Central memory CD8-positive, alpha-beta T cell (primary cell): ENCODE measurements at places on chromosomes 4 and X.

DNA sequence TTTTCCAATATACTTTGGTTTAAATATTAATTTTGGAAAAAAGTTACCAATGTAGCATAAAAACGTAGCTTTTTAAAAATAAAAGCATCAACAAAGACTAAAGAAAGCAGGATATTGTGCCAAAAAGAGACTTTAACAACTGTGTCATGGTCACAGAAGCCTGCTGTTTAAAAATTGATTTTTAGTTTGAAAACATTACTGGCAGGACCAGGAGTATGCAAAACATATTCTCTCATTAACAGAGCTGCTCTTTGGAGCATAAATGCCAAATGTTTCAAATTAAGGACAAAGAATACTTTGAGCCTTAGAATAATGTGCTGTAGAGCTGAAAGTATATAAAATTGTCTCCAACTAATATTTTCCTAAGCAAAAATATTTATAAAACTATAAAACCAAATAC lies 279.0 kb downstream of the ARAP2 start:
- no peaks in the 10 kb centered on the region for H3K36me3 ChIP-seq
- no peaks in the 10 kb centered on the region for H3K27me3 ChIP-seq
- H3K4me3 ChIP-seq: no peak overlapping the region
- peaks cover 5% of the 10 kb centered on the region for H3K4me1 ChIP-seq
- DNase-seq: no peak

DNA sequence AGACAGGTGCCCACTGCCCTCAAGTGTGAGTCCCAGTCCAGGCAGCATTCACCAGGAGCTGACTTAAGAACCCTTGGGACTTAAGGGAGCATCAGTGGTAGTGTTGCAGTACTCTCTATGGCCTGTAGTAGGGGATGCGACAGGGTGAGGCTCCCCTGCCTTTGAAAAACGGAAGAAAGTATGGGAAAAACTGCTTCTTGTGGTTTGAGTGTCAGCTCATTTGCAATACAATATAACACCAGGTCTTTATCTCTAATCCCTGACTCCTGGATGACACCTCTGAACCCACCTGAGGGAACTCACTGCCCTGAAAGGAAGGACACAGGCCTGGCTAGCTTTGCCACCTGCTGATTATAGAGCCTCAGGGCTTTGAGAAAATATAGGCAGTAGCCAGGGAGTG lies 176.0 kb downstream of the SMARCA1 start:
- no peaks in the 10 kb centered on the region for H3K4me1 ChIP-seq
- H3K27me3 ChIP-seq: no peaks in the 10 kb centered on the region
- H3K27ac ChIP-seq: no peak overlapping the region
- DNase-seq: no peak
- H3K36me3 ChIP-seq: no peaks in the 10 kb centered on the region

DNA sequence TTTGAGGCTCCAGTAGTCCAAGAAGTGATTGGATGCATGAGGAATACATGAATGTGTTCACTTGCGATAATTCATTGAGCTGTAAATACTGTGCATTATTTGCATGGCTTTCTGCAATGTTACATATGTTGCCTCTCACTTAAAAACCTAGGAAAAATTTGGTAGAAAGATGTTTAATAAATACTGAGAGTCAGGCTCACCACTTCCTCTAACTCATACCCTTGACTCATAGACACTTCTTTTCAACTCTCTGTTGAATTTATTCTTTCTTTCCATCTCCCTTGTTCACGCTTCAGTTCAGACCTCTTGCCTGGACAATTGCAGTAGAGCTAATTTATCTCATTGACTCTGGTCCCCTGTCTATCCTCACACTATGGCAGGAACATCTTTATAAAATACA lies 35.8 kb upstream of the LEF1 start:
- no peak overlapping the region for H3K27ac ChIP-seq
- DNase-seq: no peak
- no peaks in the 10 kb centered on the region for H3K4me1 ChIP-seq
- peaks cover 22% of the 10 kb centered on the region for H3K27me3 ChIP-seq

- H3K27me3 ChIP-seq: no peaks in the 10 kb centered on the region
- peaks cover 14% of the 10 kb centered on the region for H3K36me3 ChIP-seq
- H3K4me1 ChIP-seq: peaks cover 61% of the 10 kb centered on the region
- peak overlapping the region; percentile 93 for H3K4me3 ChIP-seq
These were observed 882 bp upstream of the STIM2 start for GRCh38 chr4:26859762-26860156.

GRCh38 chr4:48970471-48970921 lies 15.6 kb upstream of the CWH43 start:
- no peaks in the 10 kb centered on the region for H3K4me1 ChIP-seq
- no peak overlapping the region for H3K4me3 ChIP-seq
- peaks cover 5% of the 10 kb centered on the region for H3K36me3 ChIP-seq
- DNase-seq: no peak
- H3K27me3 ChIP-seq: peaks cover 45% of the 10 kb centered on the region
- H3K27ac ChIP-seq: no peak overlapping the region

DNA sequence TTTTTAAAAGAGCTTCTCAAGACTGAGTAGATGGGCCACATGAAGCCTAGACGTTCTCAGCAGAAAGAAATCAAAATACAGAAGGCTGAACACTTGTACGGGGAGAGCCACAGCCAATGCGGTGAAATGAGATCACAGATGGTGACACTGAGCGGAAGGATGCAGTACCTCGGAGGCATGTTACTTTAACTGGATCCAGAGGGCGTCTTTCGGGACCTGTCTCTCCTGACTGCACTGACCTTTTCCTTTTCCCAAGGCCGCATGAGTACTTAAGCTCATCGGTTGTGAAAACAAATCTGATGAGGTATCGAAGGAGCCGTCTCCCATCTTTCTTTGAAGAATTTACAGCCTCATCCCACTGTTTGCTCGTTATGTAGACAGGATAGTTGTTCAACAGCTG lies 32.6 kb downstream of the BEND4 start:
- H3K36me3 ChIP-seq: no peaks in the 10 kb centered on the region
- no peak overlapping the region for H3K27ac ChIP-seq
- no peak for DNase-seq
- H3K27me3 ChIP-seq: peaks cover 61% of the 10 kb centered on the region

GRCh38 chr4:140302151-140302859 lies 71.1 kb upstream of the SCOC start:
- no peaks in the 10 kb centered on the region for H3K4me1 ChIP-seq
- peaks cover 37% of the 10 kb centered on the region for H3K27me3 ChIP-seq
- DNase-seq: no peak
- no peaks in the 10 kb centered on the region for H3K36me3 ChIP-seq

DNA sequence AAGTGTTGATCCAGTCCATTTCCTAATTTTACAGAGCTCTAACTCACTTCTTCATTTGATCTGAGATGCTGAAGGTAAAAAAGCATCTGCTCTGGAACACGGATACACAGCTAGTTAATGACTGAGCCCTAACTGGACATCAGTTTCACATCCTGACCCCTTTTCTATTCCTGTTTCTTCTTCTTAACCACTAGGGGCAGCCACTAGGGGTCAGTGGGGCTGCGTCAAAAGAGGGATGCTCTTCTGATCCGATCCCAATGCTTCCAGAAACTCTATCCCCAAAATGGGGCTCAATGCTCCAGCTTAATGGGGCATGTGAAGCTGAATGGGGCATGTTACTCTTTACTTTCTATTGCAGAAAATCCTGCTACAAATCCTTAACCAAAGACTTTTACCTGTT lies 33.4 kb upstream of the PHKA2 start:
- H3K27me3 ChIP-seq: no peaks in the 10 kb centered on the region
- no peaks in the 10 kb centered on the region for H3K36me3 ChIP-seq
- H3K4me3 ChIP-seq: no peak overlapping the region
- no peak for DNase-seq

- H3K27me3 ChIP-seq: no peaks in the 10 kb centered on the region
- DNase-seq: no peak
- H3K4me1 ChIP-seq: no peaks in the 10 kb centered on the region
- no peaks in the 10 kb centered on the region for H3K36me3 ChIP-seq
- H3K27ac ChIP-seq: no peak overlapping the region
These were observed 663.4 kb upstream of the LCORL start for GRCh38 chr4:18684932-18685331.

GRCh38 chr4:172142281-172142741 lies 329.1 kb downstream of the GALNTL6 start:
- no peak overlapping the region for H3K4me3 ChIP-seq
- no peaks in the 10 kb centered on the region for H3K27me3 ChIP-seq
- no peak for DNase-seq
- H3K36me3 ChIP-seq: no peaks in the 10 kb centered on the region
- no peaks in the 10 kb centered on the region for H3K4me1 ChIP-seq

DNA sequence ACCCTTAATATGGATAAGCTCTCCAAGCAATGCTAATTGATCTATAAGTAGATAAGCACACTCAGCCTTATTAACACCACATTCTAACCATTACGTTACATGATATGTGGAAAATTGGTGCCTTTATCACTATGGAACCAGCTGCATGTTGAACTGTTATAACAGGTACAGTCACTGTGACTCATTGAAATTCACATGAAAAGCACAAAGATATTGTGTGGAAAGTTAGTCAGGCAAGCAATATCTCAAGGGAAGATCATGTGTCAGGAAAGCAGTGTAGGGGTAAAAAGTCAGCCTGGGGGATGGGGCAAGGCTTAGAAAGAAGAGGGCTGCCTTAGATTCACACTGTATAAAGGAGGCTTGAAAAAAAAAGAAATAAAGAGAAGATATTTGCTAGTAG lies 313.7 kb upstream of the SMIM31 start:
- no peaks in the 10 kb centered on the region for H3K27me3 ChIP-seq
- no peaks in the 10 kb centered on the region for H3K4me1 ChIP-seq
- no peak for DNase-seq

GRCh38 chrX:110944311-110944750 lies 148.7 kb upstream of the CHRDL1 start:
- H3K27me3 ChIP-seq: peaks cover 20% of the 10 kb centered on the region
- H3K27ac ChIP-seq: no peak overlapping the region
- no peak overlapping the region for H3K4me3 ChIP-seq
- DNase-seq: no peak
- no peaks in the 10 kb centered on the region for H3K36me3 ChIP-seq

DNA sequence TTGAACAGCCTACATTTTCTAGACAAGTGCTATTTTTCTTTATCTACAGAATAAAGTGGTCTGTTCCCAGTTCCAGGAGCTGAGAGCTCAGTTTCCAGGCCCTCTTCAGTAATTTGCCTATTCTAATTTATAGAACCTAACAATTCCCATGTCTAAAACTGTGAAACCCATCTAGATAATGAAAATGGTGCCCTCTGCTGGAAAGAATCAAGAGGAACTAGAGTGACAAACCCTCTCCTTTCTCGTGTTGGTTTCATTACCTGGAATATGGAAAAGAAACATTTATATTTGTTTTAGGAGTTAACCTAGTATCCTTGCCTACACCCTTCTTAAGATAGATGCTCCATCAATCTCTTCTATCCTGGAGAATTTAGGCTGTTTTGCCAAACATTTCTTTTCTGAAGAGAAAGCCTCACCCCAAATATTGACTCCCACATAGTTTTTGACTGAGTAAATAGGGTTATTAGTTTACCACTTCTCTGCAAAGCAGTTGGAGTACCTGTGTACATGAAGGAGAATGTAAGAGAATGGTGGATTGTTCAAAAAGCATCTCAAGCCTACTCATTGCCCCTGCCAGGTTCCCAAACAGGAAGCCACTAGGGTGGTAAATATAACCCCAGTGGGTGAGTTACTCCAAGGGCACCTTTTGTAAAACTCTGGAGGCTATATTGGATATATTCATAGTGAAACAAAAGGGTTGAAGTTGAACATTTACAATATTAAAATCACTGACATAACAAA lies 121.6 kb downstream of the RASL11B start:
- no peak for DNase-seq
- H3K4me1 ChIP-seq: no peaks in the 10 kb centered on the region
- no peaks in the 10 kb centered on the region for H3K27me3 ChIP-seq
- H3K4me3 ChIP-seq: no peak overlapping the region
- H3K36me3 ChIP-seq: no peaks in the 10 kb centered on the region
- H3K27ac ChIP-seq: no peak overlapping the region

- no peaks in the 10 kb centered on the region for H3K4me1 ChIP-seq
- H3K36me3 ChIP-seq: peaks cover 4% of the 10 kb centered on the region
- no peaks in the 10 kb centered on the region for H3K27me3 ChIP-seq
- DNase-seq: no peak
These were observed 274.4 kb downstream of the BANK1 start for GRCh38 chr4:102064747-102065442.

- no peak for DNase-seq
- no peak overlapping the region for H3K4me3 ChIP-seq
- peaks cover 30% of the 10 kb centered on the region for H3K27me3 ChIP-seq
- H3K4me1 ChIP-seq: no peaks in the 10 kb centered on the region
These were observed 5.3 kb downstream of the IGFBP7 start for GRCh38 chr4:57104706-57105560.

- peak; percentile 13 for DNase-seq
- peaks cover 2% of the 10 kb centered on the region for H3K27me3 ChIP-seq
- H3K4me1 ChIP-seq: no peaks in the 10 kb centered on the region
- no peak overlapping the region for H3K4me3 ChIP-seq
These were observed 94.2 kb downstream of the MAOA start for GRCh38 chrX:43750248-43750676.

- H3K27ac ChIP-seq: peak overlapping the region; percentile 6
- peak overlapping the region; percentile 42 for H3K4me3 ChIP-seq
- peaks cover 25% of the 10 kb centered on the region for H3K4me1 ChIP-seq
- no peaks in the 10 kb centered on the region for H3K36me3 ChIP-seq
These were observed 108.7 kb upstream of the ATP6AP2 start for GRCh38 chrX:40471965-40472648.

DNA sequence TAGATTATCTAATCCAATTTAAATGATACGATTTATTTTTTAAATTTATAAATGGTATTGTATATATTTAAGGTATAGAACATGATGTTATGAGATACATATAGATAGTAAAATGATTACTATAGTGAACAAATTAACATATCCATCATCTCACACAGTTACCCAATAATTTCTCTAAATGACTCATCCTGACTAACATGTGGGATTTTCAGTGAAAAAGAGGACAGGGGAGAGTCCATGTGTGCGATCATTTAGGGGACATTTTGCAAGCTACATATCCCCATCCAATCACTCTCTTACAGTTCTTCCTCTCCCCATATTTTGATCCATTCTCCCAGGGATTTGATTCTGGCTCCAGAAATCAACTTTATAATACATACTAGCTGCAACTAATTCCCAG lies 88.2 kb downstream of the ABCB7 start:
- no peak overlapping the region for H3K4me3 ChIP-seq
- no peaks in the 10 kb centered on the region for H3K4me1 ChIP-seq
- peaks cover 12% of the 10 kb centered on the region for H3K36me3 ChIP-seq
- H3K27me3 ChIP-seq: no peaks in the 10 kb centered on the region

GRCh38 chrX:129510331-129510730 lies 13.0 kb downstream of the SMARCA1 start:
- peaks cover 12% of the 10 kb centered on the region for H3K27me3 ChIP-seq
- no peak overlapping the region for H3K4me3 ChIP-seq
- H3K27ac ChIP-seq: no peak overlapping the region
- no peaks in the 10 kb centered on the region for H3K4me1 ChIP-seq
- H3K36me3 ChIP-seq: no peaks in the 10 kb centered on the region

- peaks cover 41% of the 10 kb centered on the region for H3K4me1 ChIP-seq
- peak within 1 kb of the TSS; percentile 100 for H3K27ac ChIP-seq
- H3K36me3 ChIP-seq: peaks cover 18% of the 10 kb centered on the region
- H3K4me3 ChIP-seq: peak within 1 kb of the TSS; percentile 100
- H3K27me3 ChIP-seq: no peaks in the 10 kb centered on the region
These were observed at the start of gene NAA15 for GRCh38 chr4:139301113-139301820. TSS of gene NAA15 (plus strand) at chr4:139301505. CDS start at chr4:139301778, 273 bp downstream.

- peak overlapping the region; percentile 75 for H3K4me3 ChIP-seq
- peaks cover 21% of the 10 kb centered on the region for H3K4me1 ChIP-seq
- peaks cover 7% of the 10 kb centered on the region for H3K36me3 ChIP-seq
- peak overlapping the region; percentile 89 for H3K27ac ChIP-seq
- no peaks in the 10 kb centered on the region for H3K27me3 ChIP-seq
- DNase-seq: no peak
These were observed 5.3 kb downstream of the GAGE10 start for GRCh38 chrX:49308604-49309269.

- H3K4me3 ChIP-seq: no peak overlapping the region
- no peak for DNase-seq
- H3K36me3 ChIP-seq: no peaks in the 10 kb centered on the region
- H3K27ac ChIP-seq: no peak overlapping the region
- H3K27me3 ChIP-seq: no peaks in the 10 kb centered on the region
- no peaks in the 10 kb centered on the region for H3K4me1 ChIP-seq
These were observed 131.8 kb downstream of the BMPR1B start for GRCh38 chr4:94889523-94889922.
